ENCODE measurements at places on chromosomes 2 and 18.

DNA sequence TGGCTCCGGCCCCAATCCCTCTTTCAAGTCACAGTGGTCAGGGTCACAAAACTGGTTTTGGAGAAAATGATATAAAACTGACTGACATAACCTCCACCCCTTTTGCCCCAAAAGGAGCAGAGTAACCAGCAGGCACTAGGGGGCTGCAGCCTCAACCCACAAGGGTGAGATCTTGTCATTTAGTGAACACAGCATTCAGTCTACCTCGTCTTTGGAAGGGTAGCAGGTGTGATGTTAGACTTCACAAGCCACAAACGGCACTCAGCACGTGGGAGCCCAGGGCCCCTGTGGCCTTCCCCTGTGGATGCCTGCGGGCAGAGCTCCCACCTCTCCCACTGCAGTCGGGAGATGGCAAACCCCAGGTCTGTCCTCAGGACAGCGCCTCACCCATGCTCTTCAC, 372.1 kb upstream of the MYT1L start:
- no peak for DNase-seq

GRCh38 chr2:60586081-60586480, 32.6 kb upstream of the BCL11A start:
- no peak for DNase-seq

DNA sequence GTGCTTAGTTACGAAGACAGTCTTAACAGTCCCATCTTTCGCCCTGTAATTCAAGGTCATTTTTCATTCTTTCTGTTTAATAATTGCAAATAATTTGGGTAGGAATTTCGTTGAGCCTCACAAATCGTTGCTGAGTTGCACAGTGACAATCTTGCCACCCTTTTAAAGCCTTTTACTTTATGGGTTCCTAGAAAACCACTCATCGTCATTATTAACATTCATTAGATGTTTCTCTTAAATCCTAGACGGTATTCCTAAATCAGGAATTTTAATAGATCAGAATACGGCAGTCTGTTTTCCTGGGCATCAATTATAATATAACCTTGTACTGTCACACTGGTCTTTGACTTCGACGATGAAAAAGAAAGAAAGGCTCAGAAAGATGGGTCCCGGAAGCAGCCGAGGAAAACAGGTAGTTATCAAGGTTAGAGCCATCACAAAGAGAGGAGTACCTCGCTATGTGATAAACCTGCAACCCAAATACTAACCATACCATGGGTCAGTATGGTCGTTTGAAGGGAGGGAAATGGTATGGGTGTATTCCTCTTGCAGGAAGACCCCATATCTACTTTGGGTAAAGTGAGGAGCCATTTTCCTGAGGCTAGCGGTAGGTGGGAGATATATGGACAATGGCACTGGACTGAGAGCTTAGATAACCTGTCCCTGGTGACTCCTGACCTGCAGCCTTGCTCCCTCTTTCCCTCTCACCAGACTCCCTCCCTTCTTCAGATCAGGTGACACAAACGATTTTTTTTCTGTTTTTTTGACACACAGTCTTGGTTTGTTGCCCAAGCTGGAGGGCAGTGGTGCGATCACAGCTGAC, 981 bp upstream of the SF3B1 start:
- no peak for DNase-seq

GRCh38 chr18:40613721-40614120, 1341.3 kb upstream of the PIK3C3 start:
- DNase-seq: no peak

- no peak for DNase-seq
These were observed 1.3 kb downstream of the ERICH2 start for GRCh38 chr2:170771421-170771937.

GRCh38 chr2:138267161-138267901, 234.2 kb upstream of the SPOPL start:
- no peak for DNase-seq

- no peak for DNase-seq
These were observed 121.7 kb downstream of the MMADHC start for GRCh38 chr2:149465873-149466272.

DNA sequence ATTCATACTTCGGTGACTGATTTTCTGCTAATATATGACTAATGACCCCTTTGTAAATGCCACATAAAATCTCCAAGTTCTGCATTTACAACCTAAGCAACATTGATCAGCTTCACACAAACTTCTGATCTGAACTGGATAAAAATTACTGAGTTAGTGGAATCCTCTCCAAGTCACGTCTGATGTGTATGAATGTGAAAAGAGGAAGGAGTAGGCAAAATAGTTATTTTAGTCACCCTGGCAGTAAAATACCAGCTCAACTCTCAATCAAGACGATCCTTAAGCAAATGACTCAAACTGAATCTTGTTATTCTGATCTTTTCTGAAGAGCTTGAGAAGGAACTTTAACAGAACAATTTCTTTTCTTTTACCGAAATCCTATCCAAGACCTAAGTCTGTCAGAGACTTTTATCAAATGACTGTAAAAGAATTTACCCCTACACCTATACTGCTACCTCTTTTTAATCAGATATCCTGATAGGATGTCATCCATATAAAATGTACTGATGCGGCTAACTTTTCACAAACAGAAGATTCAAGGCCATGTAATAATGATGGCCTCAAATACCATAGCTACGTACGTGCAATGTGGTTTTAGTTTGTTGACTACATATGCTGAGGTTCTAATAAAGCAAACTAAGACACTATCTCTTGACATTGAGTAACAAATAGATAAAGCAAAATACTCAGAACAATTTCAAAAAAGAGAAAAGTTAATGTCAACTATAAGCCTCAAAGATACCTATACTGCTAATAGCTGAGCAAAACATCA, 23.7 kb downstream of the CUL3 start:
- no peak for DNase-seq

DNA sequence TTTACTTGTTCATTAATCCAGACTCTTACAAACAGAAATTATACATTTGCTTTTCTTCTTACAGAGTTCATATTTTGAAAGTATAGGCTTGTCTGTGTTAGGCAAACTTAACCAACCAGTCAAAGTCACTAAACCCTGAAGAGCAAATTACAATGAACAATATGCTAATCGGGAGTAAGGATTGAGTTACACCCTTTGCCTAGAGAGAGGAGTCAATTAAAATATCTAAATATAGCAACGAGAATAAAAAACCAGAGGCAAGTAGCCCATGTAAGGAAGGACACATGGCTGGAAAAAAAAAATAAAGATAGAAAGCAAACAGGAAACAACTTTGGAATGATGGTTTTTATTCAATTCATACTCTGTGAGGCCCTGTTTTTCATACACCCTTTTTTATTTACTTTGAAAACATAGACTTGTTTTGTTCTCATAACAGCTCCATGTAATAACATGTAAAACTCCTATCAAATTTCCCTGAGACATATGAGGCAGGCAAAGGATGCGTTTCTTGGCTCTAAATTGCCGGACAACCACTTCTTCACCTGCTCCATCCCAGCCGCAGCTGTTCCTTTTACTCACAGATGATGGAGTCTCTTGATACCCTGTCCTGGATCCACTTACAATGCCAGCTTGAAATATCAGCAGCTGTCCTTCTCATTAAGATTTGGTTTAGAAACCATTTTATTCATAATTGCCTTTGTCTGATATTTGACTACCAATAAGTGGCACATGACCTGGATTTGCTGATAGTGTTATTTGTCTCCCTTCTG, 767.7 kb upstream of the GCFC2 start:
- no peak for DNase-seq

DNA sequence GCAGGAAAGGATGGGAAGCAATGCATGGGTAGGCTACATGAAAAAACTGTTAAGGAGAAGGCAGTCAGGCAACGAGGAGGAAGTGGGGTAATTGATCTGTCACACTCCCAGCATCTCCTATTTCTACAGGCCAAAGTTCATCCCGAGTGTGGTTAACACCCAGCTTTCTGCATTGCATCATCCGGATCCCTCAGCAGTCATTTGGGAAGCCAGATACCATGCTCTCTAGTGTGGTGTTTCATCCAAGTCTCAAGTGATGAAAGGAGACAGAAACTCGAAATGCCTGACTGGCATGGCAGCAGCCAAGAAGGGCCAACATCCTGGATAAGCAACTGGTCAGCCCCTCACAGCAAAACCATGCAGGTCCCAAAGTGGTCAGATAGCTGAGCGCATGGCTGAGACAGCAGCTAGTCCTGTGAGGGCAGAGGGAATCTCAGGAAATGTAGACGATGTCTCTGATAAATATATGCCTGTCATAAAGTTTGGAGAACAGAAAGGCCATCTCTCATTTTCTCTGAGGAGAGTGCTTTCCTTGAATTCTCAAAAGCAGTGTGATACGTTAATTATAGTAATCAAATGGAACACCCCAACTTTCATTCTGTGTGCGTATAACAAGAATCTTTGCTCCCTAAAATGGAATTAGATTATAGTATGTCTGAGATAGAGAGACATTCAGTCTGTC, 24.8 kb upstream of the HNRNPA3 start:
- no peak for DNase-seq

DNA sequence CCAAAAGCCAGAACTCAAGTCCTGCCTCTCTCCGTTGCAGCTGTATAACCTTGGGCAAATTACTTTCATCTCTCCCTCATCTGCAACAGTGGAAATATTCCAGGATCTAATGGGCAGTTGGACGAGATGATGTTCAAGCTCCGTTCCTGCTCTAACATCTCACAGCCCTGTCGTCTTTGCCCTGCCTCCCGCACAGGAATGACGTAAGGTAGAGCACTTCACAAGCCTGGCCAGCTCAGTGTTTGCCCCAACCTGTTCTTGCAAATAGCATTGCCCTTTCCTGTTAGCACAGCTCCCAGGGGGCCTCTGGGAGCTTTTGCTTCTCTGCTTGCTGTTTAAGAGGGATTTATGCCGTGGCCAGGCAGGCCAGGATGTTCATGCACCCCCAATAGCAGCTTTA, 107.9 kb downstream of the KLHL29 start:
- no peak for DNase-seq

DNA sequence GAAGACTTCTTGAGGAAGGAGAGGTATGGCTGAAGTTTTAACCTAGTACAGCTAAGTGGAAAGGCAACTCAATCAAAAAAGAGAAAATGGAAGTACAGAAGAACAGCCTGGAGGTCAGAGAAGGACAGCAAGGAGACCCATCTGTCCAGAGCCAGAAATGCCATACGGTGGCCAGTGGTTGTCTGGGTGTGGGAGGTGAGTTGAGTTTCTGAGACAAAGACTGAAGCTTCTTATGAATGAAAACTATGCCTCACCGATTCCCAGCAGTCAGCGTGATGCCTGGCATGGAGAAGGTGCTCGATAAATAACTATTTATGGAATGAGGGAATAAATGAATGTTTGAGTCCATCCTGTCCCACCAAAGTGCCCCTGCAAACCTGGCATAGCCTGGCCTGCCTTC, 98.8 kb downstream of the MRO start:
- DNase-seq: no peak

GRCh38 chr2:207164006-207164831, 1.5 kb downstream of the KLF7 start:
- no peak for DNase-seq

DNA sequence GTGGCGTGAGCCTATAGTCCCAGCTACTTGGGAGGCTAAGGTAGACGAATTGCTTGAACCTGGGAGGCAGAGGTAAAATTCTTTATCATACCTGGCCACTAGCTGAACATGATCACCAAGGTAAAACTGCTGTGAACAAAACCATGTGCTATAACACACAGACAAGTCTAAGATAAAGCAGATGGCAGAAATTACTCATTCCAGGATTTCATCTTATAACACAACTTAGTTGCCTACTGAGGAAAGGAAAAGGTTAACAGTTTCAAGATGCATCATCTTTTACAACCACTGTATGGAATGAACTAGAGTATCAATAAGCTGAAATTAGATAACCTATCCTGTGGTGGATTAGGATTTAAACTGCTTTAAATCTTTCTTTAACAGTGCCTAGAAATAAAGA, 8.3 kb downstream of the ARL5A start:
- DNase-seq: no peak

- DNase-seq: no peak
These were observed 18.7 kb upstream of the TMEM200C start for GRCh38 chr18:5914016-5914415.

DNA sequence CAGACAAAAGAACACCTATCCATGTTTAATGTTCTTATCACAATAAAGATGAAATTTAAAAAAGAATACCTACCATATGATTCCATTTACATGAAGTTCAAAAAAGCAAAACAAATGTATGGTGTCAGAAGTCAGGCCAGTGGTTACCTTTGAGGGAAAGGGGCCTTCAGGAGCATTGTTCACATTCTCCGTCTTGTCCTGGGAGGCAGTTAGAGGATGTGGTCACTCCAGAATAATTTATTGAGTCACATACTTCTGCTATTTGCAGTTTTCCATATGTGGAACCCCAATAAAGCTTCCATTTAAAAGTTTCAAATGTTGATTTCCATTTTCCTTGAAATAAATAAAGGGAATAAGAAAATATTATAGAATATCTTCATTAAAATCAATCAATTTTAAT, 41.6 kb upstream of the POU3F3 start:
- no peak for DNase-seq

GRCh38 chr2:105365206-105365605, 27.9 kb downstream of the C2orf49 start:
- DNase-seq: no peak

- DNase-seq: no peak
These were observed 482.0 kb downstream of the SATB2 start for GRCh38 chr2:198975779-198976178.

DNA sequence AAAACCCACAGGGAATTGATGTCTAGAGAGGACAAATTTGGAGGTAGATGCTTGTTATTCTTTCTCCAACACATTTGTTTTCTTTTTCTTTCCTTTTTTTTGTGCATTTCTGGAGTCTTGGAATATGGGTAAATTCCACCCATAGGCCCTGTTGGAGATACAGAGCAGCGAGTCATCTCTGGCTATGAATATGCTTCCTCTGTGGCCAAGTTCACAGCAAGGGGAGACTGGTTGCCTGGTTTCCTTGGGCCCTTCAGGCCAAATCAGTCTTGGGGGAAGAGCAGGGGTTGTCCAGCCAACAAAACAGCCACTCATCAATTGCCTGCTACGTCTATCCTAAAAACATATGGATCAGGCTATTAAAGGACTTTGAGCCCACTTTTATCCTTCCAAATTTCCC, 27.5 kb downstream of the SP100 start:
- no peak for DNase-seq

DNA sequence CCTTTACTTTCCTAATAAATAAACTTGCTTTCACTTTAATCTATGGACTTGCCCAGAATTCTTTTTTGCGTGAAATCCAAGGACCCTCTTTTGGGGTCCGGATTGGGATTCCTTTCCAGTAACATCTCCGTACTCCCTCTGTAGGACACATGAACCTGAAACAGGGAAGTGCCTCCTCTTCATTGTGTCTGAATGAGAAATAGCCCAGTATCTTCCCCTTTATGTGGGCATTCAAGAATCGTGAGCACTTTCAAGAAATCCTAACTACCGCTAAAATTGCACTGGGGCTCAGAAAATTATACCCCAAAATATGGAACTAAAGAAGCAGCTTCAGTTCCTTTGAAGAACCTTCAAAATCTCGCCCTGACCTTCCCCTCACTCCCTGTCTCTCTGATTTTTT, 7.8 kb upstream of the POMC start:
- no peak for DNase-seq

DNA sequence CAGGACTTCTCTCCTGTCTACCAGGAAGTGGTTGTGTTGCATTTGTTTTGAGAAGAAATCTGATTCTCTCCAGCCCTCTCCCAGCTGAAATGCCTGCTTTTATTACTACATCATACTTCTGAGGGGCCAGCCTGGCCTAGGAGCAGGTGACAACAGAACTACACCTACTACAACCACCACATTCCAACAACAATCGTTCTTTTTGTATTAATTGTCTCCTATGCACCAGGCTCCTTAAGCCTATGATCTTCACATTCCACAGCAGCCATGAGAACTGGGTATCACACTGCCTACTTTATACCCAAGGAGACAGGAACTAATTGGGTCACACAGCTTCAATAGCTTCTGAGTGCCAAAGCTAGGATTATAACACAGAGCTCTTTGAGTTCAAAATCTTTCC, 167.7 kb downstream of the TDRD15 start:
- DNase-seq: no peak
